ENCODE measurements at places on chromosomes 11 and 22.

GRCh38 chr11:12066056-12066798, 44.2 kb upstream of the MICAL2 start:
- no peak for DNase-seq

GRCh38 chr11:15700456-15700855, 585.7 kb downstream of the INSC start:
- no peak for DNase-seq

- no peak for DNase-seq
Observed at GRCh38 chr22:45235101-45235777, 5.5 kb downstream of the KIAA0930 start.

GRCh38 chr11:70732023-70732880, 333.9 kb downstream of the CTTN start:
- DNase-seq = no peak

DNA sequence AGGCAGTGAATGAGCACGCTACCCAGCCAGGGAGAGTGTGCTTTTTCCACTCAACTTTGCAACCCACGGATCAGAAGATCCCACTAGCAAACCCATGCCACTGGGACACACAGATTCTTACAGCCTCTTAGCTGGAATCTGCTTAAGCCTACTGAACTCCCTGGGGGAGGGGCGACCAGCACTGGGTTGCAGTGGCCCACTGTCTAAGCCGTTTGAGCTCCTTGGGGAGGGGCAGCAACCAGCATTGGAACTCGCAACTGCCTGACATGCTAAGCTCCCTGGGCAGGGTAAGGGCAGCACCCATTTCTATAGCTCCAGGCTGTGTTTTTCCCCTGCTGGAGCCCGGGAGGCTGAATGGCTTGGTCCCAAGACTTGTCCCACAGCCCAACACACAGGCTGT, 99.6 kb downstream of the FAM168A start:
- DNase-seq = no peak

Data from activated T-helper 2 cell treated with anti-CD3 and anti-CD28 coated beads, Interferon-gamma antibody, Interleukin-2, Interleukin-4, amounts not matched to agents 10 μg/mL and 5 μg/mL and 100 μg/mL, durations not matched to agents 14 hours and 24 hours and 36 hours (primary cell).